ENCODE measurements at places on chromosomes 1 and 21.

GRCh38 chr1:66624412-66625060, 90.6 kb downstream of the SGIP1 start:
- DNase-seq, result no peak

DNA sequence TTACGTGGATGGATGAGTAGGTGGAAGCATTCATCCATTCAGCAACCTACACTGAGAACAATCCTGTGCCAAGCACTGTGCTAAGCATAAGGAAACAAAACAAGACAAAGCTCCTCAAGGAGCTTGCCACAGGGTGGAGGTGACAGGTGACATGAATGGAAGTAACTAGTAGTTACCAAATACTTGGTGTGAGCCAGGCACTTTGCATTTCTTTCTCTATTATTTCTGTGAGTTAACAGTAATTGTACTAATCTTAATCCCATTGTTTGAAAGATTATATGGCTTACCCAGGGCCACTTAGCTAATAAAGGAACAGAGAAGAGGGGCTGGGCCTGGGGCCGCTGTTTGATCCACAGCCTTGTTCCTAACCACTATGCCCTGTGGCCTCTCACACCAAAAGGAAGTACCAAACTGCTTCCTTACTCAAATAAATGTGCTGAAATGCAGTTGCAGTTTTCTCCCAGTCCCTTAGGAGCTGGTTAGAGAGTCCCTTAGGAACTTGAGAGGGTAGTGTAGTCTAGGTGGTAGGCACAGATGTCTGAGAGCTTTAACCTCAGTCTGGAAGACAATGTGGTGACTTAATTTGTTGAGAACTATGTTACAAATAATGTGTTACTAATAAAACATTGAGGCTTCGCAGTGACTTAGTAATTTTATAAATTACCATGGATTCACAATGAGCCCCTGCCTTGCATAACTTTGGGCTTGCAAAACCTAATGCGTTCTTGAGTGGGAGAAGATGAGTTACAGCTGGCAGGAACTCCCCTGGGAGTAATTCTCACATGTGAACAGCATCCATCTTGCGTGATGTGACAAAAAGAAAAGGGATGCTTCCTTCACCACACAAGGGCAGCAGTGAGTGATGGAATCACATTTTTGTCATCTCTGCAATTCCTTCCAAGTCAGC, 69.8 kb downstream of the MPZL1 start:
- DNase-seq, result no peak

DNA sequence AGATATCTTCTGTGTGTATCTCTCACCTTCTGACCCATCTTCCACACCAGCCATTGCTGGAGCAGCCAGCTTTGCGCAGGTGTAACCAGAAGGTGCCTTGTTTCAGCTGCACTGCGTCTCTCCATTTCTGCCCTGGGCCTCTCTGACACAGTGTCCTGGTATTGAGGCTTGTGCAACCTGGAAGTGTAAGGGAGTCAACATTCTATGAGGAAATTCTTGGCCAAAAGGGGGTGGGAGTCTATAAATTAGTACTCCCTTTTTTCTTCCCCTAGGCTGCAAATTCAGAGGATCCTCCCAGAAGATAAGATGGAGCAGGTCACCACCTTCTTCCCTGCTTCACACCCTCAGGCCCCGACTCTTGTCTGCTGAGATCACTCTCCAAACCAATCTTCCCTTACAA, 109.1 kb downstream of the MRPS6 start:
- DNase-seq, result no peak

DNA sequence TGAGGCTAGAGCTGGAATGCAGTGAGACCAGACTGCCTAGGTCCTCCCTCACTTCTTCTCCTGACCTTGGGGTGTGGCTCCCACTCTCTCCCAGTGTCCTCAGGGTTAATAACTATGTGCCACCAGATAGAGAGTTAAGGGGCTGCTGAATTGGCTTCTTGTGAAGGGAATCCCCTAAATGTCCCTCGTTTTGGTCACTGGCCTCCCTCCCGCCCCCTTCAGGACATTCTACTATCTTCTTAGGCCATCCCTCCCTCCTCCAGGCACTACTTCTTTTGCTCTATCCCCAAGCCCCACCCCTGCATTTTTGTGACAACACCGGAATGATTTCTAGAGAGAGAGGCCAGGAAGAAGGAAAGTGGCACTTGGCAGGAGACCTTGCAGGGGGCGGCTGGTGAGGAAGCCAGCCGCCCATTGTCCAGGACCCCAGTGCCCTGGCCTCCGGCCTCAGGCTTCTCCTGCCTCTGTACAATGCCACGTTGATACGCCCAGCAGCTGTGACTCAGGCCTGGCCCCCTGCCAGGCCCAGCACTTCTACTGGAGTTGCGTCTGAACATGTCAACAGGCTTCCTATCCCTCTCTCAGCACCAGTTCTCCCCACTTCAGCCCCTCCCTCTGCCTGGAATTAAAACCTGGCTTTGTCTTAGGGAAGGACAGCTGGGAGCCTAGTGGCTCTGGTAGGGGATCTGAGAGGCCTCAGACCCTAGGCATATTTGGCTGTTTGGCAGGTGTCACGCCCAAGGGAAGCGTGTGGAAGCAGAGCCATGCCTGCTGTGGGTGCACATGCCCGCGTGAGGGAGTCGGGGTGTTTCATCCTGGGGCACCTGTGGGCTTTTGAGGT, 9.1 kb downstream of the LMNA start:
- DNase-seq, result peak; percentile 99

DNA sequence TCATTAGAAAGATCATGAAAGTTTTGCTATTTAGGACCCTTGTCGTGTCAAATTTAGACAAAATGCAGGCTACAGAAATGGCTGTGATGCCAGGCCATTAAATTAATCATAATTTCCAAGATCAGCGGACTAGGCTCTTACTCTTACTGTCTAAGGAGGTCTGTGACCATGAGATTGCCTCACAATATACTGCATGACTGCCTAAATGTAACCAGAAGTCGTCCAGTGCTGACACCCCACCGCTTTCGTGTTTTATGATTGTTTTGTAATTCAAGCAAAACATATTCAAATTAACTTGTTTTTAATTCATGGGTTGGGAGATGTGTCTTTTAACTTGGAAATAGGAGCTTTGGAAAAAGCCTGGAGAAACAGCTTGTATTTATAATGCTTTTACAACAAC, 947.5 kb downstream of the BRINP3 start:
- DNase-seq, result no peak

DNA sequence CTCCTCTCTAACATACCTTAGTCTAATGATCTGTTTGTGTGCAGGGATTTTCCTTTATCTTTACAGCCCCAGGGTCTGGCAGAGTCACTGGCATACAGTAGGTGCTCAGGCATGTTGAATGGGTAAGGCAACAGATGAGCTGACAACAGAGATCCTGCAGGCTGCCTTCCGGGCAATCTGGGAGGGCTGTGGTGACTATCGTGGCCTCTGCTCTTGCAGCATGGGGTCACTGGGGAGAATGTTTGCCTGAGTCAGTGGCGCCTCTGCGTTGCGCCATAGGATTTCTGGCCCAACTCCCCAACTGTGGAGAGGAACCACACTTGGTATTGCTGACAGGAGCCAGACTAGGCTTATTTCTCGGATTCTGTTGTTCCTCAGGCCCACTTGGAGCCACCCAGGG, 93.8 kb downstream of the LAMC2 start:
- no peak for DNase-seq

- no peak for DNase-seq
Observed at GRCh38 chr1:16960560-16961296, 19.7 kb downstream of the MFAP2 start.

DNA sequence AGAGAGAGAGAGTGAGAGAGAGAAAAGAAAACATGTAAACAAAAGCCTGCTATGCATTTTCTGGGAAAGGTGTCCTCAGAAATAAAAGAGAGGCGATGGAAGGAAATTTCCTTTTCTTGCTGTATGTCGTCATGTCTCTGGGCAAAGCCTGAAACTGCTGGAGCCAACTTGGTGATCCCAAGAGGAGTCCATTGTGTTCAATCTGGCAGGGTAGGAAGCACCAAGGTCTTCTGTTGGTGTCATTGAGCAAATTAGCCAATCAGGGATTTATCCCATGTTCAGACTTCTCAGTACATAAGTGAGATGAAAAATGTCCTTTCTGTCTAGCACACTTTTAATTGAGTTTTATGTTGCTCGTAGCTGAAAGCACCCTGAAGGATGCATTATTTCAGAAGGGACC, 260.0 kb upstream of the KAZN start:
- DNase-seq, result no peak

DNA sequence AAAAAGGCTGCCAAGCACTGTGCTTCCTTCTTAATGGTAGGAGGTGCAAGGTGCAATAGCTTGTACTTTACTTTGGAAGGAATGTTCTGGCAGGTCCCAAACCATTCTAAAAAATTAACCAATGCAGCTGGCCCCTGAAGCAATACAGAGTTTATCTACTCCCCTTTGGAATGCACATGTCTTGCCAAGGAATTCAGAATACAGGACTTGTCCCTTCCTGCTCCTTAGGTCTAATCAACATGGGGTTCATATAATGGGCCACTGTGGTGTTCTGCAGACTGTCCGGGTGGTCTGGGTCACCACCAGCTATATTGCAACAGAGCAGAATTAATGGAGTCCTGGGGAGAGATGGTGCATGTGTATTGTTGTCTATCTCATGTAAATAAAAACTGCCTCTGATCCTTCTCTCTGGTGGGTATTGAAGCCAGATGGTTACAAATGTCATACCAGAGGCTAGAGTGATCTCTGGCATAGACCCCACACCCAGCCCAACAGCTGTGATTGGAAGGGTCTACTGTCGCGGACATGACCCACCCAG, 112.8 kb downstream of the RIPK4 start:
- DNase-seq, result no peak

Data from vagina (tissue), 2 donors.